ENCODE measurements at places on chromosomes 6 and 20.

GRCh38 chr20:41308726-41309413 lies 8.7 kb downstream of the ZHX3 start:
- no peak for DNase-seq

DNA sequence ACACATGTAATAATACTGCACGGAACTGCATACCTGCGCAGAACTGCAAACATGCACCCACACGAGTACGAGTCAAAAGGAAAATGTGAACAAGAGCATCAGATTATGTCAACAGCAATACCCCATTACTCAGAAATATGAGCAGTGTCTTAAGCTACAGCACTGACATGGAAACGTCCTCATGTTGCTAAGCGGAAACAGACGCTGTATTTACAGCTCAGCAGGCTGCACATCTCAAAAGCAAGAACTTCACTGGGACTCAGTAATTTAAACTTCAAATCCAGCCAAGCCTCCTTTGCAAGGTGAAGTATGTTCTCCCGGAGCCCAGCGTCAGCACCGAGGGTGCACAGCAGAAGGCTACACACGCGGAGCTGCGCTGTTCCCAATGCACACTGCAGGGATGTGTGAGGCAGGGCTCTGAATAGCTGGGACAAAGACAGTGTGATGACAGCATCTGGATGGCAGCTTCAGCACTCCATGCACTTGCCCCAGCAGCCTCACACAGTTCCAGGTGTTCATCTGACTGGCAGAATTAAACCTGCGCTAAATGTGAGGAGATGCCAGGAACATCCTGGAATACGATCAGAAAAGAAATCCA lies 202.8 kb downstream of the WDR27 start:
- no peak for DNase-seq

DNA sequence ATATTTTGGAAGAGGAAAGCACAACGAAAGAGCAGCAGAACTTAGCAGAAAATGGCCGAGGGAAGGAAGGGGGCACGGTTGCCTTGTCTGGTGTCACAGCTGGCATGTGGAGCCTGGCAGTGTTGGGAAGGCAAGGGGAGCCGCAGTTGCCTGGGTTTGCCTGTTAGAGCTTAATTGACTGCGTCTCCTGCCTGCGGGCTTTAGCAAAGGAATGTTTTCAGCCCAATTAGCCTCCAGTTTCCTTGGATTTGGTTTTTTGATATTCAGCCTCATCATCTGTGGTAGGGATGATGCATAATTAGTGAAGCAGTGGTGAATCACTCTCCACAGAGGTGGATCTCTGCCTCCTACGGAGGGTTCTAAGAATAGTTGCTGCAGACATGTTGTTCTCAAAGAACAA lies 832.6 kb downstream of the QKI start:
- DNase-seq, result no peak

DNA sequence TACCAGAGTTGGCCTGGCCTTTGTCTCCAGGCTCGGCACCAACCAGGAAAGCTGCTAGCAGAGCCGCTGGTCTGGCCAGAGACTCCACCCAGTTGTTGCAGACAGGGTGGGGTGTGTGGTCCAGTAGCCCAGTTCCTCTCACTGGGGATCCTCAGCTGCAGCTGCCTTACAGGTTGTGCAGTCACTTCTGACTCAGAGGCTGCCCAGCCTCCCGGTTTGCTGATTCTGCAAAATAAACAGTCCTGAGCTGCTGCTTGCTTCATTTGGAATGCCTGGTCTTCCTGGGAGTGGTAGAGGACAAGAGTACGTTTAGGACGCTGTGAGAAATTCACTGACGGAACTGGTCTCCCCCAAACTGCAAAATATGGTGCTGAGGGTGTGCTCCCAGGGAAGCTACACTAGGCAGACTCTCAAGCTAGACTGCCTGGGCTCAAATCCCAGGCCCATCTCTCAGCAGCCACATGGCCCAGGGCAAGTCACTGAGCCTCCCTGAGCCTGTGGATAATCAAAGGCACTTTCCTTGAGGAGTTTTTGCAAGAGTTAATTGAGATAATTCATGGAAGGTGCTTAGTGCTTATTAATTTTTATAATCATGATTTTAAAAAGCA lies 246.1 kb downstream of the TFAP2C start:
- DNase-seq, result no peak

- DNase-seq, result no peak
These were observed 333.5 kb upstream of the MAN1A1 start for GRCh38 chr6:119683031-119683430.

GRCh38 chr6:42960243-42961019 lies at the start of gene GNMT:
GNMT (plus strand) TSS chr6:42960754; CDS start chr6:42960768, 14 bp downstream.
- peak; percentile 34 for DNase-seq

DNA sequence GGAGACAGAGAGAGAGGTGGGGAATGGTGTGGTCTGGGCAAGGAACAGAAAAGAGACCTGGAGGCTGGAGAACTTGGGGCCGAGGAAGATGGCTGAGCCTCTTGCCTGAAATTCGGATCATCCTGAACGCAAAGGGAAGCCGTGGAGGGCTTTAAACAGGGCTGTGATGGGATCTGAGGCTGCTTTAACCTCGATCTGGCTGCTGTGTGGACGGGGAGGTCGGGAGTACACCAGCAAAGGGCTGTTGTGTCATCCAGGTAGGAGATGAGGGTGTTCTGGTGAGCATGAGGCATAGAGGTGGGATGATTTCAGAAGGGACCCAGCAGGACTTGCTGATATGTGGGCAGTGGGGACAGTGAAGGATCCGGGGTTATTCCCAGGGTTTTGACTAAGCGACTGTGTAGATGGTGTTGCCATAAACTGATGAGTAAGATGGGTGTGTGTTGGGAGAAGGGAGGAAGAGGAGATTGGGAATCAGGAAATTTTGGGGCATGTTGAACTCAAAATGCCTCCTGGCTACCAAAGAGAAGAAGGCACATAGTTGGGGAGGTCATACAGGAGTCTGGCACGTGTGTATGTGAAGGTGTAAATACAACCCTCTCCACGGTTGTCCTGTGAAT lies 158.5 kb downstream of the NFATC2 start:
- no peak for DNase-seq

- no peak for DNase-seq
These were observed 26.4 kb downstream of the COL20A1 start for GRCh38 chr20:63319164-63320040.

- DNase-seq, result no peak
These were observed 21.1 kb downstream of the CHMP4B start for GRCh38 chr20:33832103-33832804.

- no peak for DNase-seq
These were observed 17.6 kb upstream of the SIRPG start for GRCh38 chr20:1674990-1675780.

DNA sequence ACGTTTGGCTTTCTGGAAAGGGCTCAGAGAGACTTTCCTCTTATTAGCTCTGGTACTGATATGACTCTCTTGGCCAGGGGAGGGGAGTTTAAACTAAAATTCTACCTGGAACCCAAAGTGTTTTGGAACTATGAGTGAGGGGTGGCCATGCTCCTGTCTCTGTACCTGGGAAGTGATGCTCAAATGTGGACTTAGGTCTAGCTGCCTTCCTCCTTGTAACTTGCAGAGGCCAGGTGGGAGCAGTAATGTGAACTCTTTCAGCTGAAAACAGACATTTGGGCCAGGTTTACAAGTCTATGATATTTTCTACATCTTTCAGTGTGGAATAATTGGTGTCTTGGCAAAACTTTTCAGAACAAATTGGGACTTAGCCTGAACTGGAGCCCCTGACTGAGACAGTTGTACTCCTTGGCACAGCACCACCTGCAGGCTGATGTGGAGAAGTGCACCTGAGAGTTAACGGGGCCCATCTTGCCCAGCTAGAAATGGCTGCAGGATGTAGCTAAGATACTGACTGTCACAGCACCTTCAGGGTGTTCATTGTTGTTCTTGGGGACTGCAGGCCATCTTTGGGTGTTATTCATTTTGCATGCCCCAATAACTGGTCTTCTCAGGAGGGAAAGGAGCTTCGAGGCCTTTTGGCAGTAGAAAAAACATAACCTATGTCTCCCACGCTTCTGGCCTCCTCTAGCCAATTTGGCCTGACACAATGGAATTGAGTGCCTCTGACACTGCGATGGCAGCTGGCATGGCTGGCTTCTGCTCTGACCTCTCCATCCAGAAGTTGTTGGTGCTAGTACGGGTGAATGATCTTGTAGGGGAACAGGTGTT lies 37.1 kb downstream of the CD109 start:
- peak; percentile 78 for DNase-seq

GRCh38 chr6:74631564-74631963 lies 574.3 kb downstream of the COL12A1 start:
- DNase-seq, result no peak

GRCh38 chr6:144921206-144921975 lies 636.3 kb downstream of the UTRN start:
- DNase-seq, result no peak

DNA sequence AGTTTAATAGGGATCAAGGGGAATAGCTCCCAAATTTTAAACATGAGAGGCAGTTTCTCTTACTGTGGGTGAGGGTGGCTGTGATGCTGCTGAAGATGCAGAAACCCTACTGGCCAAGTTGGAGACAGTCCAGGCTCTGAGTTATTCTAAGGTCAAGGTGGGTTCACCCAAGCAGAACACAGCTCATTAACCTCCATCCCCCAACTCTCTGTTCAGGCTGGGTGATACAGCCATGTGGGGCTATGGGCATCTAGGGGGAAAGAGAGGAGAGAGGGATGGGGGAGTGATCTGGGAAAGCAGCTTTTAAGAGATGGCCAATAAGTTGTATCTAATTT lies 18.9 kb upstream of the TRAM2 start:
- DNase-seq, result no peak

DNA sequence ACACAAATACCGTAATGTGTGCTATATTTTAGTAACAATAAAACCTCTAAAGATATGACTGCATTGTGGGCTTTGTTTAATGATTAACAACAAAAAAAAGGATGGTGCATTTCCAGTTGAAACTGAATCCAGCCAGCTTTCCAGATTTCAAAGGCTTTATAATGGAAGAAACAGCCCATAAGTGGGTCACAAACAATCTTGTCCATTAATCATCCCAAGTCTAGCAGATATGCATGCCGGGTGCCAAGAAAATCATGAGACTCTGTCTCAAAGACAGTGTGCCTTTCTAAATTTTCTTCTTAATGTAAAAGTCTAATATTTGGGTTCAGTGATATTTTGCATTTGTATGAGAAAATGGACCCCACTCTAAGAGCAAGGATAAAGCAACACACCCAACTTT lies 20.6 kb upstream of the LAMP5 start:
- no peak for DNase-seq

GRCh38 chr6:31836474-31837368 lies 9.2 kb downstream of the HSPA1B start:
- DNase-seq, result no peak

- DNase-seq, result no peak
These were observed 222.9 kb downstream of the DLL1 start for GRCh38 chr6:170067923-170068360.

- DNase-seq, result no peak
These were observed 69.6 kb downstream of the AFG1L start for GRCh38 chr6:108364470-108364869.

- DNase-seq, result no peak
These were observed 30.0 kb downstream of the SIRPA start for GRCh38 chr20:1924910-1925861.

- no peak for DNase-seq
These were observed 38.3 kb upstream of the SMLR1 start for GRCh38 chr6:130788954-130789353.

GRCh38 chr6:30883685-30884520 lies at the start of gene DDR1:
DDR1 (plus strand) TSS chr6:30884519; CDS start chr6:30888730, 4,211 bp downstream.
- DNase-seq, result peak; percentile 64

- DNase-seq, result no peak
These were observed 68.8 kb upstream of the ARHGAP18 start for GRCh38 chr6:129778793-129779192.

DNA sequence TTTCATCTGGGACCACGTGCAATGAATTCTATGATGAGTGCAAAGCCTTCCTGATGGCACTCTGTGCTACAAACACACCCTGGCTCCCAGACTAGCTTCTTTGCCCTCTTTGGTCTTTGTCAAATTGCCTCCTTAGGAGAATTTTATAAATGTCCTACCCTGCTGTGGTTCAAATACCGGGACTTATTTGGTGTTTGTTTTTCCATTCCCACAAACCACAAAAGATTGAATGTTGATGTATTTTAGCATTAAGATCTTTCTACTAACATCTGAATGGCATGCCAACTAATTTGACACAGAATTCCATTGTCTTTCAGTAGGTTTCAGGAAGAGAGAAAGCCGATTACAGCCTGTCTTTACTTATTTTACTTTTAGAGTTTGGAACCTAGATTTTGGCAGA lies 424.2 kb upstream of the SLC35B3 start:
- DNase-seq, result no peak

GRCh38 chr6:124443541-124443940 lies 518.7 kb upstream of the RNF217 start:
- no peak for DNase-seq

DNA sequence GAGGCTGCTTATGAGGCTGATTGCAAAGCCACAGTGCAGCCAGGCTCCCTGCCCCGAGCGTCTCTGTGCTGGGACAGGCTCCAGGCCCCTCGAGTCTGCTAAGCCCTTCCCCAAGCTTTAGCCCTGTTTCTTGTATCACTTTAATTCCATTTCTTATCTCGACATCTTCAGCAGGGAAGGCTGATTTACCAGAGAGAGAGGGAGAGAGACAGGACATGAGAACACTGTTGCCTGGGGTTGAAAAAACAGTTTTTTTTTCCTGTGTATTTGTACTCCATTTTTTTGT lies 386.5 kb downstream of the SMOC2 start:
- DNase-seq, result no peak

GRCh38 chr6:165117121-165117520 lies 192.3 kb downstream of the C6orf118 start:
- no peak for DNase-seq

GRCh38 chr6:13044390-13044789 lies 283.9 kb downstream of the TBC1D7 start:
- no peak for DNase-seq

DNA sequence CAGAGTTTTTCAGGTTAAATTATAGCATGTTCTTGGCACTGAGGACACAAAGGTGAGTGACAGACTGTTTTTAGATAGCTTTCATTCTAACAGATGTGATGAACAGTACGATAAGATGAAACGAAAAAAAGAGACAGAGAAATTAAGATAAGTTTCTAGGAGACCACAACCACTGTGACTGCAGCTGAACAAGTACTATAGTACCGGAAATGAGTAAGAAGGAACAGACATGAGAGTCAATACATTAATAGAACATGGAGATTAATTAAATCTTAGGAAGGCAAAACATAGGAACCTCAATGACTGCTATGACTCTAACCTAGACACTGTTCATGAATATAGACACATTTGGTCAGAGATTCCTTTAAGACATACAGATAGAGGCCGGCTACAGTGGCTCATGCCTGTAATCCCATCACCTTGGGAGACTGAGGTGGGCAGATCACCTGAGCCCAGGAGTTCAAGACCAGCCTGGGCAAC lies 40.2 kb downstream of the HBS1L start:
- DNase-seq, result peak; percentile 14

DNA sequence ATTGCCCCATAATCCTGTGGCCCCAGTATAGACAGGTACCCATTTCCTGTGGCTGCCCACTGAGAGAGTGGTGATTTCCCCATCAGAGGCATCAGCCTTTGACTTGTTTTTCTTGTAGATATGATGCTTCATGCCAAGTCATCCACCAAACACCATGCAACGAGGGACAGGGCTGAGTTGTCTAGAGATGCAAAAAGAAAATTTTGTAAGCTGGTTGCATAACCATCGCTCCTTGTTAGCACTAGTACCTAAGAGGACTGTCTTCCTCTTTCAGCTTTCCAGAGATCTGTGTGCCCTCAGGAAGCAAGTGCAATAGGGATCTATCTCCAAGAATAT lies 166.8 kb downstream of the BCAS1 start:
- no peak for DNase-seq
